ENCODE measurements at places on chromosomes 5 and 9. TPM values are rescaled to one million over a fixed set of nuclear protein-coding genes. Genes with fewer than 3 reads are reported as not detected.

- H3K36me3 ChIP-seq, result no peaks in the 10 kb centered on the region
- no peaks in the 10 kb centered on the region for H3K27me3 ChIP-seq
- no peak overlapping the region for H3K27ac ChIP-seq
- no peak overlapping the region for H3K4me3 ChIP-seq
- H3K4me1 ChIP-seq, result no peaks in the 10 kb centered on the region
Observed at GRCh38 chr5:155598552-155598951, 585.0 kb downstream of the KIF4B start.

DNA sequence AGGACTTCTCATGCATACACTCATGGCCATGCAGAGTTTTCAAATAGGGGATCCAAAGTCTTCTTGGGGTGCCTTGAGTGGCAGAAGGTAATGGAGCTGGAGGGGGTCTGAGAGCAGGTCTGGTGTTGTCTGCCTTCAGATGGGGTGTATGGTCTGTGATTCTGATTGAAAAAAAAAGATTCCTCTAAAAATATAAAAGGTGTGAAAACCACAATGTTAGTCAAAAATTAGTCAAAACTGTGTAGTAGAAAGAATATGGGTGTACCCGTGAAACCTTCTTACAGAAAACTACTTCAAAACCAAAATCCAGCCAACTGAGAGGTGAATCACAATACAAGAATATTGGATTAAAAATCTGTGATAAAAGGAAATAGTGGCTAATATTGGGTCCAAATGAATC, 20.1 kb downstream of the DOCK2 start:
- H3K27me3 ChIP-seq, result no peaks in the 10 kb centered on the region
- DNase-seq, result no peak
- H3K27ac ChIP-seq, result no peak overlapping the region
- no peaks in the 10 kb centered on the region for H3K36me3 ChIP-seq

- no peak overlapping the region for H3K27ac ChIP-seq
- H3K27me3 ChIP-seq, result no peaks in the 10 kb centered on the region
- no peak for DNase-seq
- H3K36me3 ChIP-seq, result no peaks in the 10 kb centered on the region
- no peak overlapping the region for H3K4me3 ChIP-seq
Observed at GRCh38 chr5:149046196-149046829, 16.5 kb downstream of the SH3TC2 start.

CYSTM1 gene
- 157 TPM for total RNA-seq

- no peak overlapping the region for H3K27ac ChIP-seq
- H3K36me3 ChIP-seq, result no peaks in the 10 kb centered on the region
- H3K4me3 ChIP-seq, result no peak overlapping the region
- H3K4me1 ChIP-seq, result no peaks in the 10 kb centered on the region
- H3K27me3 ChIP-seq, result no peaks in the 10 kb centered on the region
Observed at GRCh38 chr5:151584057-151584937, 6.8 kb downstream of the FAT2 start.

- no peak overlapping the region for H3K4me3 ChIP-seq
- H3K36me3 ChIP-seq, result no peaks in the 10 kb centered on the region
- H3K4me1 ChIP-seq, result peaks cover 5% of the 10 kb centered on the region
- H3K27me3 ChIP-seq, result no peaks in the 10 kb centered on the region
- H3K27ac ChIP-seq, result no peak overlapping the region
Observed at GRCh38 chr9:23538067-23538402, 288.0 kb downstream of the ELAVL2 start.

Measured in kidney (tissue), 22 donors.